NCI-H510A treated with DMSO at 0.1 percent for 48 hours (cell line): ENCODE measurements at places on chromosomes 5 and 9.
A peak's percentile ranks its signal among the peaks of the same experiment; 100 is the strongest.

DNA sequence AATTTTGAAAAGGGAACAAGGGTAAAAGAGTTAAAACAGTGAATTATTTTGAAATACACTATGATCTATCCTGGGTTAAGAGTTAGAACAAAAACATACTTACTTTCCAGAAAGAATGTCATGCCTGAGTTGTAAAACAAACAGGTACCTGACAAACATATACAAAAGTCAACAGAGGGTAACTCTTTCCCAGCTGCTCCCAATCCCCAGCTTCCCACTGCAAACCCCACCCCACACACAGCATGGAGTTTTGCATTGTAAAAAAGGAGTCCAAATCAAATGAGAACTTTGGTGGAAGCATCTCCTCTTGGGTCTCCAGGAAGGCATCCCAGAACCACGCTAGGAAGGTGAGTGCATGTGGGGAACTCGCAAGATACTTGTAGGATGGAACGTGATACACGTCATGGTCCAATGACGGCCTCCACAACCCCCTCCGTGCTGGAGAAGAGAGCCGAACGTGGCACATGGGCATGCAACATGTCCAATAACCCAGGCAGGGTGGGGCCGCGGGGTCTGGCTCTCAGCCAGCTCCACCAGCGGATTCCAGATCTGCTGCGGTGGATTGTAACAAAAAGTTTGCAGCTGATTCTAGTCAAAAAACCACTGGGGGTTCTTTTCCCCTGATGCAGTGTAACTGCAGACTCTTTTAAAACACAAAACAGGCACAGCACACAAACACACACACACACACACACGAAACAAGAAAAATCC, 55.8 kb downstream of the EPB41L4B start:
- peak; percentile 89 for DNase-seq

- DNase-seq: no peak
These were observed 2.6 kb downstream of the PDLIM4 start for GRCh38 chr5:132260051-132260450.

DNA sequence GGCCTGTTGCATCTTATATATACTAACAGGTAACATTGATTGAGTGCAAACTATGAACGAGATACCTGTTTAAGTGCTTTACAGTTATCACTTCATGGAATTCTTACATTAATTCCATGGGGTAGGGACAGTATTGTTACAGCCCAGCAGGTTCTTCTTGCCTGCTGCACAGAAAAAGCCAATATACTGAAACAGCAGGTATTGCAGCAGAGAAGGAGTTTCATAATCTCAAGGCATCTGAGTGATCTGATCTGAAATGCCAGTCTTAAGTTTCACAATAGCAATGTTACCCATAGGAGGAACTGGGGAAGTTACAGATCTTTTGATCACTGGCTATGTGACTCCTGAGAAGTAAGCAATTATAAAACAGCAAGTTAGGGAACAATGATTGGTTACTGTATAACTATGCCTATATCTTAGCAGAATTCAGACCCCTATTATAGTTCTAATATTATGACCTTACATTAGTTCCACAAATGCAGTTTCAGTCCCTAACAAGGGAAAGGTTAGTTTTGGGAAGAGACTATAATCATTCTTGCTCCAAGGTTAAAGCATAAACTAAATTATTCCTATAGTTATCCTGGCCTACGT, 126.5 kb upstream of the BNC2 start:
- DNase-seq: no peak

DNA sequence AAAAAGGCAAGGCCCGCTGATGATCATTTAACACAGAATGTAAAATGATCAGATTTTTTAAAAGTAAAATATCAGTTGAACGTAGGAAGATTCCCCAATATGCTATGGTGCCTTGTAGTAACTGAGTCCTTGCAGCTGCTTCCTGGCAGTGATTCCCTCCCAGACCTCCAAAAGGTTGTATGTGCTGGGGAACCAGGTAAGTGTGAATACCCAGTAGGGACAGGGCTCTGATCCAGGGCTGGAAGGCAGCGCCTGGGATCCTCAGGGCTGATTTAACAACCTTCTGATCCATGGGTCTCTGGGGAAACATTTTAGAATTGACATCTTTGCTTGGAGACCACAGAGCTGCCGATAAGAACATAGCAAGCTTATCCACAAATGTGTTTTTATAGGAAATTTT, 76.7 kb upstream of the IL6ST start:
- no peak for DNase-seq

- DNase-seq: no peak
These were observed 30.4 kb downstream of the MRPS30 start for GRCh38 chr5:44839018-44839681.

DNA sequence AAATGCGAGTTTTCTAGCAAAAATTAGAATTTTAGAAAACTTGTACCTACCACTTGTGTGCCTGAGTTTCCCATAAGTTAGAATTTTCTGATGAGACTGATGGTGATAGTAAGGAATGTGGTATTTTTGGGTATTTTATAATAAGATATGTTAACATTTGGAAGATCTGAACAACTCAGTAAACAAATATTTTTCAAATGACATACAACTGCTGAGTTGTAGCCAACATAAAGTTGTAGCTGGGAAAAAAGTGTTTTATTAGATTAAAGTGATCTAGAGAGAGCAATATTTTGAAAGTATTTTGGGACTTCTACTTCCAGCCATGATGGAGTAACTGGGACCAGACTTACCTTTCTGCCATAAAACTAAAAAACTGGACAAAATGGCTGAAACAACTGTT, 37.9 kb downstream of the GEMIN5 start:
- no peak for DNase-seq

GRCh38 chr5:56175021-56175420, 58.1 kb downstream of the ANKRD55 start:
- no peak for DNase-seq

DNA sequence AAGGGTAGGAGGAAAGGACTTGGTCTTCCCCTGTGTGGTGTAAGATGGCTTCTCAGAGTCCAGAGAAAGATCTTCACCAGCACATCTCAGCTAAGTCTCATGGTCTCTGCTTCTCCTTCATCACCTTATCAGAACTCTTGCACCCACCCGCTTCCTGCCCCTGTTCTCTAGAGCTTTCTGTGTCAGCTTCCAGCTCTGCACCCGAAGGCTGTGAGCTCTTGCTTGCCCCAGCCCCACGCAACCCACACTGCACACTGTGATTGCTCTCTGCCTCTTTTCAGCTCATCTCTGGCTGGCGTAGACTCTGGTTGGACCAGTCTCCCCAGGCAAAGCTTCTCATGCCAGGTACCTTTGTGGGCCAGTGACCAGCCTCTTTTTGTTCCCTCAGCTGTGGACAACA, 93.2 kb upstream of the RAPGEF1 start:
- DNase-seq: no peak
